Fibroblast of skin of scalp (primary cell): ENCODE measurements at places on chromosomes 13 and 19.

DNA sequence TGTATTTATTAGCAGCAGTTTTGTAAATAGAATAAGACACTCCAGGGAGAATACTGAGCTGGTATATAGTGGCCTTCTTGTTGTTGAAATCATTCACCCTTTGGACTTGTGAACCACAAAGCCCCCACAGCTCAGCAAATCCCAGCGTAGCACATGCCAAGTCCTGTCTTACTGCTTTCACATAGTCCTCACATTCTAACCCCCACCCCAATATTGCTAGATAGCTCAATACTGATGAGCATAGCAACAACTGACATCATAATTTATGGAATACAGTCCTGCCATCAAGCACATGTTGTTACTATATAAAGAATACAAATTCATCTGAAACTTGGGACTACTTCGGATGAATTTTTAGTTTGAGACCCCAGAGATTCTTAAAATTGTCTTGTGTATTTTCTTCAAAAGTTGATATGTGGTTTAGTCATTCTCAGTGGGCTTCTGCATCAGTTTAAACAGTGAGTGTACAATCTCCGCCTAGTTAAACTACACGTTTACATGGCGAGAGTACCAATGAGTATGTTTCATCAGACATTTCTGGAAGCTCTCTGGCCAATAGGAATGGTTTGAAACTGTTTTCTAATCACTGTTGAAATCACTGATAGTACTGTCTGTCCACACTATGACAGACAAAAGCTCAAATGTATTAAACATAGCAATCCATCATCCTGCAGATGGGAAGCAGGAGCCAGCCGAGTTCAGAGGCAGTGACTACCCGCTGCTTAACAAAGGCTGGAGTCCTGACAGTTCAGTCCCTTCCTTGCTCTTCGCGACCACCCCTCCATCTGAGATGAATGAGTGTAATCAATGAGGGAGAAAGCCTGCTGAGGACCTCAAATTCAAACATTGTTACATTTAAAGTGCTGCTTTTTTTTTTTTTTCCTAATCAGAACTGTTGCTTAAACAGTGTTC lies 15.2 kb downstream of the DACH1 start:
- no peak for DNase-seq

DNA sequence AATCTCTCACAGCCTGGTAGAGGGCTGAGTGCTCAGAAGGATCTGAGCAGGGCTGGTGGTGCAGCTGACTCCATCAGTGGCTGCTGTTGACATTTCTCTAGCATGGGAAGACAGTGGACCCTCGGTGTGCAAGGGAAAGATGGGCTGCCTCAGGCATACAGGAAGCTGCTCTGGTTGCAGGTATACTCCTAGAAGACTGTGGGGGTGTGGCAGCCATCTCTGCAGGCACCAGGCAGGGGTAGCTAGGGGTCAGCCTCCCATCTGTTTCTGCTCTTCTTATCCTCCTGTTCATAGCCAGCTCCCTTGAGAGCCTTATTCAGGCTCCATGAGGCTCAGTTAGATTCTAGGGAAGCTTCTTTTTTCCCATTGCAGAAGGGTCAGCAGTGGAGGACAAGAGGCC lies 475.5 kb downstream of the TSHZ3 start:
- DNase-seq, result no peak

DNA sequence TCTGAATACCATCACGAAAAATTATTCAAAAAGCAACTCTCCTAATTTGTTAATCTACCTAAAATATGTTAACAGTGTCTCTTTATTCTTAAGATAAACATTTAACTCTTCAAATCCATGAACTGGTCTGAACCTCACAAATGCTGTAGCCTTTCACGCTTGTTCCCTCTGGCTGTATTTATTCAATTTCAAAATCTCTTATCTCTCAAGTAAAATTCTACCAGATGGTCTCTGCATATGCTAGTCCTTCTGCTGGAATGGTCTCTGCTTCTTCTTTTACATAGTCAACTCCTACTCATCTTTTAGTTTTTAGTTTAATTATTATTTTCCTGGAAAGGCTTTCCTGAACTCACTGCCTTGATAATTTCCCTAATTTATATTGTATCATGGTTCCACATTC lies 232.9 kb upstream of the PCDH20 start:
- DNase-seq, result no peak

- DNase-seq, result no peak
These were observed 12.4 kb downstream of the C19orf25 start for GRCh38 chr19:1466461-1467214.

DNA sequence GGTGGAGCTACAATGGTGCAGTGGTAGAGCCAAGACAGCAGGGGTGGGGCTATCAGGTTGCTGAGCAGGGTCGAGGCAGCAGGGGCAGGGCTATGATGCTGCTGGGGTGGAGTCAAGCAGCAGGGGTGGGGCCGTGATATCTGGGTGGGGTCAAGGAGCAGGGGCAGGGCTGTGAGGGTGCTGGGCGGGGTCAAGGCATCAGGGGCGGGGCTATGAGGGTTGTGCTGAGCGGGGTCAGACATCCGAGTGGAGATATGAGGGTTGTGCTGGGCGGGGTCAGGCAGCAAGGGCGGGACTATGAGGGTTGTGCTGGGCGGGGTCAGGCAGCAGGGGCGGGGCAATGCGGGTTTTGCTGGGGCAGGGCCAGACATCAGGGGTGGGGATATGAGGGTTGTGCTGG lies 14.7 kb downstream of the HCN2 start:
- no peak for DNase-seq

GRCh38 chr13:47656651-47657050 lies 344.4 kb downstream of the SUCLA2 start:
- DNase-seq, result no peak

DNA sequence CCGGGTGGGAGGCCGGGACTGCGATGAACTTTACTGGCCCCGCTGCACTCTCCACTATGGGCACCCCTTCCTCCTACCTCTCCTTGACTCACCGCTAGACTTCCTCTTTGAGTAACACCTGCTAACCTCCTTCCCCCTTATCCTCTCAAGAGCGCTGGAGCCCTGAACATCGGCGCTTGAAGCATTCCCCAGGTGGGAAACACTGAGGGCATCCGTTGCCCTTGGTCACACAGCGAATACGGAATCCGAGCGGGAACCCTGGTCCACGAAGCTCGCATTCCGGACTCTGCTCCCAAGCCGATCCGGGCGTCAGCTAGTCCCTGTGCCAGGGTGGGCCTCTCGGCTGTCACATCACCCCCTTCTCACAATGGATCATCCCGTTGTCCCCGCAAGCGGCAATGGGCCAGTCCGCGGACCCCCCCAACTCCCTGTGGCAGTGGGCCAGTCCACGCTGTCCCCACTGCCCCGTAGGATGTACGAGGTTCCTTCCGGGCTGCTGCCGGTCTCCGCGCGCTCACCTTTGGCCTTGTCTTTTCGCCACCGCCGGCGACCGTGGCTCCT lies 4.2 kb downstream of the LIPE start:
- no peak for DNase-seq

DNA sequence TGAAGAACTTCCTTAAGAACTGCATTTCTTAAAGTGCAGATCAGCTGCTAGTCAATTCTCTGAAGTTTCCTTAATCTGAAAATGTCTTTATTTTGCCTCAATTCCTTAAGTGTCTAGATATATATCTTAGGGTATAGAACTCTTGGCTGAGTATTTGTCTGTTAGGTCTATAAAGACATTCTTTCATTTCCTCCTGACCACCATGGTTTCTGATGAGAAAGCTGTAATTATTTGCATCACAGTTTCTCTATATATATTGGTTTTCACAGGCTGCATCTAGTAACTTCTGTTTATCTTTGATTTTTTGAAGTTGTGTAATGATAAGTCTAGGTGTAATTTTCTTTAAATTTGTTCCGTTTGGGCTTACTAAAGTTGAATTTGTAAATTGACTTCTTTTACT lies 15.2 kb downstream of the NDFIP2 start:
- DNase-seq, result no peak

GRCh38 chr13:37681281-37682032 lies 82.9 kb upstream of the POSTN start:
- DNase-seq, result peak; percentile 48
